RWPE1 (cell line): ENCODE measurements at places on chromosomes 7 and 10.

- peak; percentile 4 for DNase-seq
Observed at GRCh38 chr7:118918556-118918955, 694.1 kb downstream of the ANKRD7 start.

DNA sequence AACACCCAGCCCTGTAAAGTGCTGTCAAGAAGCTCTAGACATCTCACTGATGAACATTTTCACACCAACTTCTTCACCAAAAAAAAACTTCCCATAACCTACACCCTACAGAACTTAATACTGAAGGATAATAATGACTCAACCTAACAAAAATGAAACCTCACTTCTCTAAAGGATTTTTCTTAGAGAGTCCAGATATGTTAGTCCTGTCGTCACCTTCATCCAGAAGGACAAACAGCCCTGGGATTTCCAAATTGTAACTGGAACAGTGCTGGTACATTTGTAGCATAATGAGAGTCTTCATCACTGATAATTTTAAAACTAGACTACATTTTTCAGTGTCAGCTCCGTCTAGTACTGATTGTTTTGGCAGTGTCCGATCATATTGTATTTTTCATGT is 528.6 kb upstream of the CELF2 start:
- DNase-seq: no peak

- no peak for DNase-seq
Observed at GRCh38 chr7:98230746-98231471, 19.7 kb downstream of the BHLHA15 start.

DNA sequence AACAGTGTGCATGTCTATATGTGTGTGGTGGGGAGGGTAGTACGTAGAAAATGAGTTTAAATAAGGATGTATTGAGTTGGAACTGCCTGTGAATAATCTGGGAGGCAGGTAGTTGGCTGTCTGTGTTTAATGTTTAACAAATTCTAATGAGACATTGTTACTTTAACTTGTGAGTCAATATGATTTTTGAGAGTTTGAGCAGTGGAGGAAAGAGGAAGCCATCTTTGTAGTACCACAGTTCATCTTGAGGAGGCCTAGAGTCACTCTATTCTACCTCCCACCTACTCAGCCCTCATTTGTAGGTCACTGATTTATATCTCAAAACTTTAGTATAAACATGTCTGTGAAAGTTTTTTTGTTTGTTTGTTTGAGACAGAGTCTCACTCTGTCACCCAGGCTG is 129.9 kb upstream of the ITGB1 start:
- DNase-seq: no peak

GRCh38 chr10:132861884-132862461 is 76.0 kb upstream of the NKX6-2 start:
- DNase-seq: no peak

- DNase-seq: no peak
Observed at GRCh38 chr7:96928965-96929364, 76.4 kb upstream of the DLX6 start.

DNA sequence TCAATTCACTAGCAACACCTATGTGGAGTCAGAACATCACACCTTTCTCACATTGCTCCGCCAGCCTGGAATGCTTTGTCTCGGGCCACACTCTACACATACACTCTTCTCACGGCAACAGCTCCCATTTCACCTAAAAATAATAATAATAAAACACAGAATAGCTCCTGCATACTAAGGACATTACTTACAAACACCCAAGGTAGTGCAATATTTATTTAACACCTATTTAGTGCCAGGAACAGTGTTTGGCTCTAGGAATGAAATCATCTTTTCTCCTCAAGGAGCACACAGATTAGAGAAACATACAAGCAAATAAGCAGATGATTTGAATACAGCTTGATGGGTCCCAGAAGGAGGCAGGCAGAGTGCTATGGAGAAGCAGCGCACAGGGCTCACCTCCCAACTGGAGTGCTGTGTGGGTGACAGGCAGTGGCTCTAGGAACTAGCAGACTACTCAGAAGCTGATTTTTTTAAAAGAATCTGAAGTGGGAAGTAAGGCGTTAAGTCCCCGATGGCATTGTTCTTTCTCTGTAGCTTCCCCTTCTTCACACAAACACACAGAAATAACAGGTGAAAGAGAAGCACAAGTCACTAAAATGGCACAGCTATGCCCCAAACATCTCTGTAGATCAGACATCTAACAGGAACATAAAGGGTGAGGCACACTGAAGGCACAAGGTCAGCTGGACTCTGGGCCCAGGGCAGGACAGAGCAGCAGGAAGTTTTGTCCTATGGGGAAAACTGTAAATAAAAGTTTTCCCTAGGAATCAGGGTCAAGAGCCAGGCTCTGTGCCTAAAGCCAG is 16.7 kb downstream of the USP6NL start:
- DNase-seq: no peak

GRCh38 chr10:16788125-16788524 is 29.1 kb downstream of the RSU1 start:
- DNase-seq: no peak

- DNase-seq: no peak
Observed at GRCh38 chr7:22640269-22640668, 86.7 kb upstream of the IL6 start.

- peak; percentile 46 for DNase-seq
Observed at GRCh38 chr10:44386546-44387052, 1.7 kb upstream of the CXCL12 start.

- peak; percentile 55 for DNase-seq
Observed at GRCh38 chr7:98802088-98802780, 67.6 kb downstream of the TMEM130 start.

DNA sequence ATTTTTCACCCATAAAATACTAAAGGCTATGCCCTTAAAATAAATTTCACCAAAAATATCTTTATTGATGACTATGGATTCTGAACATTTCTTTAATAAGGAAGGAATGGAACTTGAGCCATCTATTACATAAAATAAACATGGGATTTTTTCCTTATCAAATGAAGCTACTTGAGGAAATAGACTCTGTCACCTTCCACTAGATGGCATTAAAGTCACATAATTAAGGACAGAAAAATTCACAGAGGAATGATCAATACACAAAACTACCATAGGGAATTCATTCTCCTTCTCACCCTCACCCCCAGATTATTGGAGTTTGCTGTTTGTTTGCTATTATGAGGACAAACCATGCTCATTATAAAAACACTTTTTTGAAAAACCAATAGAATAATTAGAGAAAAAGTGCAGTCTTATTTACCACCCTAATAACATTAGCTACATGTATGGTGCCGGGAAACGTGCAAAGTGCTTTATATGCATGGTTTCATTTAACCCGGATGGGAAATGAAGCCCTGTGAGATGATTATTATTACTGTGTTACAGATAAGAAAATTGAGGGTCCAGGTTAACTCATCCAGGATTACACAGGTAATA is 21.1 kb upstream of the FOXI2 start:
- peak; percentile 42 for DNase-seq

DNA sequence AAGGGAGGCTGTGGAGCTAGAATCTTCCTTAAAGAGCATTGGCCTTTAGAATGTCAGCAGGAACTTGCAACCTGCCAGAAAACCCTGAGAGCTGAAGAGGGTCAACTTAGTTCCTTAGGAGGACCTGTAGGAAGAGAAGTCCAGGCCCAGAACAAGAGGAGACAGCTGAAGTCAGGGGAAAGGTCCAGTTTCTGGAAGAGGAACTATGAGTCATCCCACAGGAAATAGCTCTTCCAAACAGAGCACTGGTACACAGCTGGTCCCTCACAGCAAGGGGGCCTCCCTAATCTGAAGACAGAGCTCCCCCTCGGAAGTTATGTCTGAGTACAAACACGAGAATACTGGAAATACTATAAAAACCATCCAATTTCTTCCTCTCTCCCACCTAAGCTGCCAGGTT is 98.9 kb downstream of the HERPUD2 start:
- peak; percentile 11 for DNase-seq

DNA sequence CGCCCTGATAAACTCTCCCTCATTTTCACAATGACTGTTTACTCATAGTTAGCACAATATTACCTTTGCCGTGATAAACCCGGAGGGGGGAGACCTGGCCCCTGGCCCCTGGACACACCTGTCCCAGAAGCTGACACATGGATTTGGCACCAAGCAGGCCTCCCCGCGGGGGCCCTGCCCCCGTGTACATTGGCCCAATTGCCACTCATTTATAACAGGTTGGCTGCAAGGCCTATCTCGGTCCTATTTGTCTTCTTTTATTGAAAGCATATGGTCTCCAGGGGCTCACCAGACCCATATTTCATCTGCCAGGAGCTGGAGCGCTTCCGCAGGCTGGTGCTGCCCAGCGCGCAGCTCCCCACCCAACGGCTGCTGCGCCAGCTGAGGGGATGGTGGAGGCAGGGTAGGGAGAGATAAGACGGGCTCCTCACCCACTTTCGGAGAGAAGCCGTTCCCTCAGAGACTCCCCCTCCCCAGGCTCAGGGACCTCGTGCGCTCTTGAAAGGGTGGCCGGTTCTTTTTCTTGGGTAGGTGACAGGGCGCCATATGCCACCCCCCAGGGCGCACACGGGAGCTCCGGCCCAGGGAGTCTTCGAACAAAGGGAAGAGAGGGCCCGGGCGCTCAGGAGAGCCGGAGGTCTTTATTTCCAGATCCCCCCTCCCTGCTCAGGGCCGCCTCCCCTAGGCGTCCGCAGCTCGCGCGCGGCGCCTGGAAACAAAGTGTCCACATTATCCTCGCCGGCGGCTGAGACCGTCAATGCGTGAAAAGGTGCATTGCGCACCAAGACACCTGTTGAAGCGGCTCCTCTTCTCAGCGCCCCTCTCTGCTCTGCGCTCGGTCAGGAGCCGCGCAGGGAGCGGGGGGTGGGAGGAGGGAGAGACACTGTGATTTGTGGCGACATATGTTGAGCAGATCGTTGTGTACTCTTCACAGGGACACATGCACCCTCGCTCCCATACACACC is 4.3 kb upstream of the NEUROG3 start:
- no peak for DNase-seq

DNA sequence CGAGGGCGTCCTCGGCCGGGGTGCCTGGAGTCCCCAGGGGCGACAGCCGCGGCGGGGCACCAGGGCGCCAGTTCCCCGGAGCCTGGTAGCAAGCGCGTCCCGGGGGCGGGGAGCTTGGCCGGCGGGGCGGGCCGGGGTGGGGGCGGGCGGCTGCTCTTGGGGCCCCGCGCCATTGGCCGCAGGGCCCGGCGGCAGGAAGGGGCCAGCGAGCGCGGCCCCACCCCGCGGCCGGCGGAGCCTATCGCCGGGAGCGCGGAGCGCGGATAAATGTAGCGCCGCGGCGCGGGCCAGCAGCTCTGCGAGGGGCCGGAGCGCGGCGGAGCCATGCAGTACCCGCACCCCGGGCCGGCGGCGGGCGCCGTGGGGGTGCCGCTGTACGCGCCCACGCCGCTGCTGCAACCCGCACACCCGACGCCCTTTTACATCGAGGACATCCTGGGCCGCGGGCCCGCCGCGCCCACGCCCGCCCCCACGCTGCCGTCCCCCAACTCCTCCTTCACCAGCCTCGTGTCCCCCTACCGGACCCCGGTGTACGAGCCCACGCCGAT is at the start of gene HHEX:
Gene HHEX, plus strand, starts transcription at position 293 of the 548 bp plus-strand sequence. Its CDS starts 32 bp downstream, at position 325.
- DNase-seq: peak; percentile 72

DNA sequence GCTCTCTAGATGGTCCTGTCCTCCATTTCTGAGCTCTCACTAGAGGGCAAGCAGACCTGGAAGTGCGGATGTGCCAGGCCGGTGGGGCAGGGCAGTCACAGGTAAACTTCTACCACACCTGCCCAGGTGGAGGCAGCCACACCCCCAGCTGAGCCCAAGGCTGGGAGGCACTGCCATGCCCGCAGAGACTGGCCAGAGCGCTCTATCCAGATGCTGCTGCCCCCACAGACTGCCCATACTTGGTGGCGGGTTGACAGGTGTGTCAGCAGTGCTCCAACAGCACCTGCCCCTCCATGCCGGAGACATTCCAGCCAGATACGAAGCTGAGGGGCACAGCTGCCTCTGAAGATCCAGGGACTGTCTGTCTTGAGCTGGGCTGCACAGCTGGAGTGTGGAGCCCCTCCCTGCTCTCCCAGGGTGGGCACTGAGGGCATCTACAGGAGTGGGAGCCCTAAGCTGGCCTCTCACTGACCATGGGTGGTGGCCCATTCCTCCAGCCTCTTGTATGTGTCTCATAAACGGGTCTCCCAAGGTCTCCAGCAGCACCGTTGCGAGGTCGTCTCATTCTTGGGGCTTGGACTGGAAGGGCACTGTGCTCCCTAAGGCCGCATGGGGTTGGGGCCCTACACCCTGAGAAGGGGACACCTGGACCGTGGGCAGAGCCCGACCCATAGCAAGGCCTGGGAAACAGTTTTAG is 38.2 kb upstream of the PPIF start:
- no peak for DNase-seq

DNA sequence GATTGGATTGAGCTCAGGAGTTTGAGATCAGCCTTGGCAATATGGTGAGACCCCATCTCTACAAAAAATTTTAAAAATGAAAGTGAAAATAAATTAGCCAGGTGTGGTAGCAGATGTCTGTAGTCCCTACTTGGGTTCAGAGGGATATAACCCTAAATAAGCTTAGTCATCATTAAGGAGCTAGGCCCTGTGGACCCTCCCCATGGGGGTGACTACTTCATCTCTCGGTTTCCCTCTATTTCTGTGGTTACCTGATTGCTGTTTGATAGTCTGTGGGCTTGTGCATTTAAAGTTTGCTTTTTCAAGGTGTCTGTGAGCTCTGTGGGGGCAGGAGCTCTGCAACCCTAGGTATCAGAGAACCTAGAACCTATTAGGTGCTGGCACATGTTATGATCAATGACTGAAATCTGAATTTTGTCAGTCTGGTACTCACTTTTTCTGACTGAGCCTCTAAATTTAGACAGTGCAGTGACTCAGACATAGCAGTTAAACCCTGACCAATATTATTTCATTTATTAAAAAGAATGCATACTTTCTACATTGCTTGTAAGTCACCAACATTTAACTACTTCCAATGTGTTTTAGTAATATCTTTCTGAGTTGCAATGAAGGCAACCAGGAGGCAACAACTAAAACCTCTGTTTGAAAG is 8.1 kb upstream of the CUZD1 start:
- DNase-seq: no peak

DNA sequence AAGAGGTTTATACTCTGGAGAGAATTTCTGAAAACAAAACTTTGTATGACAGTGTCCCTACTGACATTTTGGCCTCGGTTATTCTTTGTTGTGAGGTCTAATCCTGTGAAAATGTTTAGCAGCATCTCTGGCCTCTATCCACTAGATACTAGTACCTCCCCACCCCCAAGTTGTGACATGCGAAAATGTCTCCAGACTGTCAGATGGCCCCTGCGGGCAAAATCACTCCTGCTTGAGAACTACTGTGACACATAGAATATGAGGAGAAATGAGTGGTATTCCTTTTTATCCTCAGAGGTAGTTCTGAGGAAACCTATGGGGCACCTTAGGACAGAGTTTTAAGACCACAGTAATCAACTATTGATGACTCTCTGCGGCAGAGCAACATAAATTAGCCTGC is 315.3 kb upstream of the HGF start:
- no peak for DNase-seq

DNA sequence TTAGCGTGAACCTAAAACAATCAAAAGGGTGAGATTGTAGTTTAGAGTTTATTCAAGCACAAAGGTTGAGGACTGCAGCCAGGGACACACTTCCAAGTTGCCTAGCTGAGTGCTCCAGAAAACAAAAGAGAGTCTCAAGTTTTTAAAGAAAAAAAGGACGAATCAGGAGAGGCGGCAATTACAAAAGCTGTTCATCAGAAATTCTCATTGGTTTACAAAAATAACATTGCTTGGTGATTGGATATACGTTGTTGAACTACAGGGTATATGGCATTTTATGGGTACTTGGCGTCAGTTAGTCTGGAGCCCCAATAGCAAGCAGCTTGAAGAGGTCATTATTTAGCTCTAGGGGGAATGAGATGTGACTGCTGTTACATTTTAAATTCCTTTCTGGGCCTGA is 11.5 kb downstream of the ZNF438 start:
- no peak for DNase-seq
